Neural crest cell (in vitro differentiated cells): ENCODE measurements at places on chromosomes 7 and 10. TPM values are rescaled to one million over a fixed set of nuclear protein-coding genes. Genes with fewer than 3 reads are reported as not detected.

- no peak for DNase-seq
These were observed 133.2 kb downstream of the CAMK1D start for GRCh38 chr10:12482587-12482986.

GRCh38 chr7:116224492-116225098 is 14.3 kb downstream of the TES start:
- no peak for DNase-seq

Gene ATRNL1
- 44.1 and 46.9 TPM in 2 replicates for total RNA-seq

Gene PTPRE
- 1.8 and 2.3 TPM in 2 replicates for total RNA-seq

DNA sequence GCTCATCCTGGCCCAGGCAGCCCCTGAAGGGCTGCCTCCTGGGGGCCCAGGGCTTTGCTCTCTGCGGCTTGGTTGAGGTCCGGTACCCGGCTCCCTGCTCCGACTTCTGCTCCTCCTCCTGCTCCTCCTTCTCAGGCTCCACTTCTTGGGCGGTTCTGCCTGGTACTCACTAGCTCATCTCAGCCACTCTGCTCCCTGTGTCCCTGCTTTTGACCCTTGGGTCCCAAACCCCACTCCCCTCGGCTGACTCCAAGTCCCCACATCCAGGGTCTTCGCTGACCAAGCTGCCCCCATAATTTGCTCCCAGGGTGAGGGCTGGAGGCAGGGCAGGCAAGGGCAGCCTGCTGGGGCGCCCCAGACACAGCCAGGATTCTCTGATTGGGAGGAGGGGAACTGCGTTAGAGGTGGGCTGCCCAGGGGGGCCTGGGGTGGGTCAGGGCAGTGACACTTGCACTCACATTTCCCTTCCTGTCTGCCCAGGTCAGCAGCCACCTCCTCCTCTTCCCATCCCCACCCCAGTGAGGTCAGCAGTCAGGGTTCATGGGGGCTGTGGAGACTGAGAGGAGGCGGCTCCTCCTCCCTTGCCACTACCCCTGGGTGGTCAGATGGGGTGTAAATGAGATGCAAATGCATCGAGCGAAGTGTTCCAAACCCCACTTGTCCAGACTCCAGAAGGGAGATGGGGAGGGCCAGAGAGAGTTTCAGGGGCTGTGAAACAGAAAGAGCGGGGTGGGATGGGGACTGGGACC is 2.2 kb downstream of the SMARCD3 start:
- DNase-seq = no peak

GRCh38 chr7:8413600-8413999 is 19.8 kb upstream of the NXPH1 start:
- no peak for DNase-seq

DNA sequence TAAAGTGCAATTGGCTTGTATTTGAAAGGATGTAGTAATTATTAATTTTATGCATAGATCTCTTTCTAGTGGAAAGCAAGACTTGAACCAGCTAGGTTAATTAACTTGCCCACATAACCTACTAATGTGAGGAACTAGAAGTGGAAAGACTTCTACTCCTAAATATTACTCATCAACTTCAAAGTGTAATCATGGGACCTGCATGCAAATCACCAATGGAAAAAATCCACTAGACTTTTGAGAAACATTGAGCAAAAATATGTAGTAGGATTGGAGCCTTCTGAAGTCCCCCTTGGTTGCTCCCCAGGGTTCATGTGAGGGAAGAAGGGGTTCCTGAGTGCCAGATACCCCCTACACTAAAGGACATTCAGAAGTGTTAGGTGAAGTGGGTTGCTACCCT is 240.2 kb downstream of the PTEN start:
- DNase-seq = no peak
